DMS79 (cell line): ENCODE measurements at places on chromosomes 1 and 21.

GRCh38 chr1:182143825-182144645 is 82.5 kb upstream of the ZNF648 start:
- DNase-seq = no peak

DNA sequence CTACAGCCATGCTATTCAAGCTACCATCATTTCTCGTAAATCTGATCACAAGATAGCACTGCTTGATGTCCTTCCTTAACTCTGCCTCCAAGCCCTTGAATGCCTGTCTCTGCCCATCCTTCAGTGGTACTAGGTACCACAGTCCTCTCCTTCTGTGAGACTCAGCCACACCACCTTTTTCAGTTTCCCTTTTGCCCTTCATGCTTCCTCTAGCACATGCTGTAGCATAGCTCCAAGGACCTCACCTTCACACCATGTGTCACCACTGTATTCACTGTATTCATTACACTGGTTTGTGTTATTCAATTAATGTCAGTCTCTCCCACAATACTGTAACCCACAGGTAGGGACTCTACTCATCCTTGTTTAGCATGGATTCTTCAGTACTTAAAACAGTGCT is 8.0 kb upstream of the TP53BP2 start:
- no peak for DNase-seq

DNA sequence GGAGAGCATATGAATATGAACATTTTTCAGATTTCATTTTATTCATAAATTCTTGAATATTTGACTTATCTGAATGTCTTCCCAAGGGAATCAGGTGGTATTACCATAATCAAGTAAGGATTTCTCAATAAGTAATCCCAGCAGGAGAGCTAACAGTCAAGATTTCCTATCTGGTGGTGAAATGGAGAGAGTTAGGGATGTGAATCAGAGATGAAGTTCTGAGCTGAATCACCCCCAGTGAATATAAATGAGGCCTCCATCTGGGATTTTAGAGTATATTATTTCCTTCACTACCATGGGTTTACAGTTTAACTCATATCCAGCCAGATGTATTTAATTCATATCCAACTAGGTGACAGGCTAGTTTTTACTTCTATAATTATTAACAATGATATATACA is 61.5 kb upstream of the RGS2 start:
- no peak for DNase-seq

DNA sequence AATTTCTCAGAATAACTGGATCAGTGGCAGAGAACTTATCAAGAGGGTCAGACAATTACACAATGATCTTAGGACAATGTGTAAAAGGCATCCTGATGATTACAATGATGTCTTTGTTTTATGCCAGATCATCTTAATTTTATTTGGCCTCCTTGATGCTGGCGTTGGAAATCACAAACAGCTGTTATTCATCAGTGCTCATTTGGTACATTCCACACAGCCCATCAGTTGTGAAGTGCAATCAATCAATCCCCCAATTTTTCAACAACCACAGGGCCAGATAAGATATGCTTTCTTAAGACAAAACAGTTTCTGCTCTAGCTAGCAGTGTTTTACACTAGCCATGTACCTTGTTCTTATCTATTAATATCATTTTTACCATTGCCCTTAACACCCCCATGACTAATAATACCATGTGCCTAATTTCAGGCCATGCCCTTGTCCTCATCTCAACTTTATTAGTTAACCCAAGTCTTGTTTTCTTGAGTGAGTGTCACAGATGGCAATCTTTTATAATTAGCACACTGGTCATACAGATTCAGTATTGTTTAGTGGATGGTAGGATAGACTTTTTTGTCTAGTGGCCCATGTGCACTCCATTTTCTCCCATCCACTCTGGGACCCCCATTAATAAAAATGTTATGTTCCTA is 40.8 kb upstream of the COL24A1 start:
- no peak for DNase-seq

- peak; percentile 20 for DNase-seq
Observed at GRCh38 chr1:243325305-243325890, 69.6 kb downstream of the SDCCAG8 start.

- no peak for DNase-seq
Observed at GRCh38 chr1:108154314-108154713, 45.8 kb downstream of the SLC25A24 start.

GRCh38 chr1:59674595-59674994 is 140.2 kb upstream of the HOOK1 start:
- DNase-seq = no peak

GRCh38 chr1:33390542-33390941 is 40.4 kb downstream of the PHC2 start:
- DNase-seq = no peak

DNA sequence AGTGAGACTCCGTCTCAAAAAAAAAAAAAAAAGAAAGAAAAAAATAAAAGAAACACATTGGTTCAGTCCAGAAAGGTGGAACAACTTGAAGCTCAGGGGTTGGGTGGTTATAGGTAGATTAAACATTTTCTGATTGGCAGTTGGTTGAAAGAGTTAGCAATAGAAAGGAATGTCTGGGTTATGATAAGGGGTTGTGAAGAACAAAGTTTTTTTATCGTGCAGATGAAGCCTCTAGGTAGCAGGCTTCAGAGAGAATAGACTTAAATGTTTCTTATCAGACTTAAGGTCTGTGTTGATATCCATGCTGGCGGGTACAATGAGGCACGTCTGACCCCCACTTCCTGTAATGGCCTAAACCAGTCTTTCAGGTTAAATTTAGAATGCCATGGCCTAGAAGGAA is 45.0 kb upstream of the PDE9A start:
- DNase-seq = no peak

GRCh38 chr1:26771643-26772321 is 16.0 kb upstream of the PIGV start:
- DNase-seq = no peak

- no peak for DNase-seq
Observed at GRCh38 chr1:118736322-118736721, 251.8 kb downstream of the TBX15 start.

GRCh38 chr1:210647406-210648333 is 319.0 kb downstream of the HHAT start:
- no peak for DNase-seq

- DNase-seq = peak; percentile 88
Observed at GRCh38 chr1:8439015-8439702, 121.2 kb downstream of the SLC45A1 start.

- DNase-seq = peak; percentile 44
Observed at GRCh38 chr1:22618056-22618455, 18.4 kb upstream of the C1QA start.

DNA sequence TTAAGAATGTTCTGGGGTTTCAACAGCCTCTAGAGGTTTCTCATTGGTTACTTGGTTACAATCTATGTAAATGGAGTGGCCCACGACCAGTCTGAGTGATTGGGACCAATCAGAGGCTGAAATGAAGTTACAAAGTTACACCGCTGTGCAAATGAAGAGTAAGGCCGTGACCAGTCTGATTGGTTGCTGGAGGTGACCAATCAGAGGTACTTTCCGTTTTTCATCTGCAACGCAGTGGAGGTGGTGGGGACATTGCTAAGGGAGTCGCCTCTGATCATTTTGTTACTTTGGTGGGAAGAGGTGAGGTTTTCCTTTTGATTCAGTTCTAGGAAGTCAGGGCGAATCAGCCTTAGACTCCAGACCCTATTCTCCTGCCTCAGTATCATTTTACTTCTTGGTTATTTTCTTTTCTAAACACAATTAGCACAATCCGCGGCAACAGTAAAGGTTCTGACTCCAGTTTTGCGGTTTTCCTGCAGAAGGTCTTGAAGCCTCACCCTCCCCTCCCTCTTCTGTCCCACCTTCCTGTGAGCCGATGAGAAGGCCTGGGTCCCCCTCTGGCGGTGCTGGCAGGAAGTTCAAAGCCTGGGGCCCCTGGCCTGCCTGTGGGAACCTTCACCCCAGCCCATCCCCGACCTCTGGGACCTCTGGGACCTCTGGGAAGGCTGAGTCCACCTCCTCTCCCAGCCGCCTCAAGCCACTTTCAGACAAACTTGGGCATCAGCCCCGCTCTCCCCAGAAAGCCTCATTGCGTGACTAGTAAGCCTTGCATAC is 38.7 kb upstream of the TTC34 start:
- no peak for DNase-seq

- DNase-seq = no peak
Observed at GRCh38 chr1:110916669-110917306, 43.8 kb downstream of the CD53 start.

- no peak for DNase-seq
Observed at GRCh38 chr1:1040004-1040991, 20.4 kb downstream of the AGRN start.

DNA sequence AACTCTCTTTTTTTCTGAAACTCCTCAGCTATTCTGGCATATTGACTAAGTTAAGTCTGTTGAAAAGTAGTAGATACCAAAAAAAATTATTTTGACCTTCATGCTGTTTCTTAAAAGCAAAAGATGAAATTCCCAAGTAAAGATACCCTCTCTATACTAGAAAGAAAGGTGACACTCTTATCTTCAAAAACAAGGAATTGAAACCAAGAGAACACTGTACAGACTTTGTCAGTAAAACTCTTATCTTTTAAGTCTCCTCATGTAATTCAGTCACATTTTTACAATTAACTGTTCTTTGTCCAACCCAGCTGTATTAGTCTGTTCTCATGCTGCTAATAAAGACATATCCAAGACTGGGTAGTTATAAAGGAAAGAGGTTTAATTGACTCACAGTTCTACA is 496.2 kb downstream of the LTN1 start:
- no peak for DNase-seq

GRCh38 chr21:15425049-15425448 is 304.7 kb upstream of the USP25 start:
- no peak for DNase-seq

DNA sequence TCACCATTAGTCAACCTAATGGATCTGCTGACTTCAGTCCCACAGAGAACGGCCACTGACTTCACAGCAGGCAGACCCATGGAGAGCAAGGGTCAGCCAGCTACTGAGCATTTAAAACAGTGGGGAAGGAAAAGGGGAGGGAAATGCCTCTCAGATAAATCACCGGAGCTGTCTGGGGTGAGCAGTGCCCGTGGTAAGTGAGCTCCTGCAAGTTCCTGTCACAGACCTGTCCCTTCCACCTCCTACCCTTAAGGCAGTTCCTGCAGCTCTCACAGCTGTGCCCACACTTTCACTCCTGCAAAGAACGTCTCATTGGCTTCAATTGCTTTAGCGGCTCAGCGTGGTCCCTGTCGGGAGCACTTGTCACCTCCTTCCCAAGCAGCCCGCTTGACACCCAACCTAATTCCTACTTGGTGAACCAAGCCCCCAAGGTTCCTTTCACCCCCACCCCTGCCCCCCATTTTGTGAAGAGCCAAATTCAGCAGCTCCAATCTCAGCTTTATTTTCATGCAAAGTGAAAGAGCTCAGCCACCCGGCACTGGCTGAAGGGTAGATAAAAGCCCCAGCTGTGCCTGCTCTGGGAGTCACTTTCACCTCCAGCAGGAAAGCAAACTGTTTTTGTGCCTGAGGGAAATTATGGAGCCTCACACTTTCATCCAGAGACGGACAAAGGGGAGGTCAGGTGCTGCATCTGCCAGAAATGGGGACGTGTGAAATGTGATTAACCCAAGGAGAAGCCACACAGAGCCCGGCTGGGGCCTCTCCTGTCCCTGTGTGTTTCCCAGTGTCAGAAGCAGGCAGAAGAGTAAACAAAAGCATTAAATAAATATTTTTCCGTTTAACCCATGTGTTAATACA is 306.2 kb downstream of the TTLL7 start:
- peak; percentile 19 for DNase-seq
